ENCODE measurements at places on chromosomes 6 and 20. TPM values are rescaled to one million over a fixed set of nuclear protein-coding genes. Genes with fewer than 3 reads are reported as not detected.
A peak's percentile ranks its signal among the peaks of the same experiment; 100 is the strongest.

GRCh38 chr6:161561908-161562307, 288.0 kb upstream of the AGPAT4 start:
- H3K27ac ChIP-seq: no peak overlapping the region
- H3K27me3 ChIP-seq: no peaks in the 10 kb centered on the region
- H3K4me1 ChIP-seq: no peaks in the 10 kb centered on the region

TTLL9 gene
- total RNA-seq: not detected

IMPG1 gene
- total RNA-seq: not detected

DNA sequence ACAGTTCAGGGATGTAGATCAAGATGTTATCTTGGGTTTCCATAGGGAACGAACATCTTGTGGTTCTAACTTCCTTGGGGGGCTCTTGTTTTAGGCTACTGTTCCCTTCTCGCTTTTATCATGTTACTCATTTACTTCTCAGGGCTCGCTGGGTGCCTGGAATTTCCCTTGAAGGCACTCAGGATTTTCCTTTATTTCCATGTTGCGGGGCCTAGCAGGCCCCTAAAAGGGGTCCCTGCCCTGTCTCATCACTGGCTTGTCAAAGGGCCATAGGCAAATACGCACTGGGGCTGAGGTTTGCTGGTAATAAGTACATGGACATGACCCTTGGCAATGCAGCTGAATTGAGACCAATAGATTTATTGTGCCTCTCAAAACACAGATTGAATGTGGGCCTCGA, 262.3 kb downstream of the CDH4 start:
- no peaks in the 10 kb centered on the region for H3K36me3 ChIP-seq
- no peak overlapping the region for H3K27ac ChIP-seq
- no peaks in the 10 kb centered on the region for H3K4me1 ChIP-seq
- no peak overlapping the region for H3K4me3 ChIP-seq

GRCh38 chr6:53347921-53348370, 804 bp downstream of the ELOVL5 start:
- peaks cover 11% of the 10 kb centered on the region for H3K4me1 ChIP-seq
- peak overlapping the region; percentile 97 for H3K27ac ChIP-seq
- peak; percentile 77 for DNase-seq
- peak overlapping the region; percentile 88 for H3K4me3 ChIP-seq

HLA-DMB gene
- 59.4 TPM for total RNA-seq

EPPIN gene
- not detected for total RNA-seq

DNA sequence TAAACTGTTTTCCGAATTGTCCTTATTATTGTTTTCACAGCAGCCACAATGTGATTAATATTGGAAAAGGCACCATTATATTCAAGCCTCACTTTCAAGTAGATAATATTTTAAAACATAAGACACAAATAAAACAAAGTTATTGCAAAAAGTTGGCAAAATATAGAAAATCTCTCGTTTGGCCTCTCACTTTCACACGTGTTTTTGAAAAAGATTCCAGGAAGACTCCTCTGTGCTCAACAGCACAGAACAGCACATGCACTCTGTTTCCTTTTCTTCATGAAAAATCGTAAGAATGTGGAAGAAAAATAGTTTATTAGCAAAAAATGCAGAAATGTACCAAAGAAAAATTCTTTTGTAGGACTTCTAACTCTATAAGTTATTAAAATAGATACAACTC, 46.7 kb downstream of the PRKN start:
- H3K4me1 ChIP-seq: no peaks in the 10 kb centered on the region
- H3K27me3 ChIP-seq: no peaks in the 10 kb centered on the region
- H3K27ac ChIP-seq: no peak overlapping the region
- no peaks in the 10 kb centered on the region for H3K36me3 ChIP-seq
- no peak for DNase-seq

CNKSR3 gene
- 29.6 TPM for total RNA-seq

CEP85L gene
- total RNA-seq: 5.9 TPM

GRCh38 chr6:2429460-2429859, 184.1 kb upstream of the GMDS start:
- no peak overlapping the region for H3K4me3 ChIP-seq
- no peaks in the 10 kb centered on the region for H3K36me3 ChIP-seq
- no peaks in the 10 kb centered on the region for H3K27me3 ChIP-seq

DNA sequence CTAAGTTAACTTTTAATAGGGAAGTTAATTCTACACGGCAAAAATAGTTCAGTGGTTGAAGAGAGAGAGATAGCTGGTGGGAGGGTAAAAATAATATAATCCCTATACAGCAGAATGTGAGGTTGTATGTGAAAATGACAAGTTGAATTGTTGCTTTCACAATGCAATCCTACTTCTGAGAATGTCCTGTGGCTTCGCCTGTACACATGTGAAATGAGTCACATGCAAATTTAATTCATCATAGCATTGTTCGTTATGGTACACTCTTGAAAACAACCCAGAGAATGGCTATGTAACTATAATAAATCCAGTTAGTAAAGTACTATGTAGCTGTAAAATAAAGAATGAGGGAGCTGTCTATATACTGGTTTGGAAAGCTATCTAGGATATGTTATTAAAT, 46.0 kb upstream of the HINT3 start:
- peak overlapping the region; percentile 30 for H3K27ac ChIP-seq
- no peak overlapping the region for H3K4me3 ChIP-seq
- DNase-seq: no peak
- no peaks in the 10 kb centered on the region for H3K27me3 ChIP-seq
- no peaks in the 10 kb centered on the region for H3K36me3 ChIP-seq

NRN1 gene
- not detected for total RNA-seq

- no peak overlapping the region for H3K27ac ChIP-seq
- no peaks in the 10 kb centered on the region for H3K27me3 ChIP-seq
- no peak for DNase-seq
- no peaks in the 10 kb centered on the region for H3K4me1 ChIP-seq
- H3K4me3 ChIP-seq: no peak overlapping the region
Measured at GRCh38 chr6:116463301-116463700, 2.1 kb downstream of the CALHM6 start.

GRCh38 chr6:47235964-47236760, 73.5 kb downstream of the TNFRSF21 start:
- H3K4me1 ChIP-seq: no peaks in the 10 kb centered on the region
- no peak overlapping the region for H3K4me3 ChIP-seq

GRCh38 chr20:21433329-21433890, 36.1 kb upstream of the NKX2-4 start:
- H3K4me3 ChIP-seq: no peak overlapping the region
- no peaks in the 10 kb centered on the region for H3K36me3 ChIP-seq
- DNase-seq: no peak
- H3K27ac ChIP-seq: no peak overlapping the region
- H3K4me1 ChIP-seq: no peaks in the 10 kb centered on the region

DNA sequence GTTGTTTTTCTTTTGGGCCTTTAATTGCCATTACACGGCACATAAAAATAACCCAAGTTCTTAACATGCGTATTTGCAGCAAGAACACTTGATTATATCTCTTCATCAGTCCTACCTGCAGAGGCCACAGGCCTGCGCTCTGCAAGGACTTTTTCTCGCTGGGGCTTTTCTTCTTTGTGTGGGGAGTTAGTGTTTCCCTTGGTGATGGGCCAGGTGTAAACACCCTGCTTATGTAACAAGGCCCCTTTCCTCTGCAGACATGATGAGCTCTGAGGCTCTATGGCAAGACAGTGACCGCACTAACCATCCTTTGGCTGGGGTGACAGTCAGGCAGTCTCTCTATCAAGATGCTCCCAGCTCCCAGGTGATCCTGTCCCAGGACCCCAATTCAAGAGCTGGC, 97.8 kb upstream of the PCSK2 start:
- no peaks in the 10 kb centered on the region for H3K27me3 ChIP-seq
- H3K4me1 ChIP-seq: no peaks in the 10 kb centered on the region
- H3K36me3 ChIP-seq: no peaks in the 10 kb centered on the region
- no peak for DNase-seq
- H3K27ac ChIP-seq: no peak overlapping the region

GRCh38 chr6:87401832-87402231, 5.9 kb upstream of the CFAP206 start:
- no peak for DNase-seq
- no peaks in the 10 kb centered on the region for H3K36me3 ChIP-seq
- H3K4me3 ChIP-seq: no peak overlapping the region
- no peaks in the 10 kb centered on the region for H3K4me1 ChIP-seq
- no peak overlapping the region for H3K27ac ChIP-seq

GRCh38 chr6:29629571-29629970, 3.4 kb downstream of the GABBR1 start:
- H3K27me3 ChIP-seq: no peaks in the 10 kb centered on the region
- no peaks in the 10 kb centered on the region for H3K36me3 ChIP-seq
- DNase-seq: no peak
- H3K27ac ChIP-seq: no peak overlapping the region
- no peaks in the 10 kb centered on the region for H3K4me1 ChIP-seq
